ENCODE measurements at places on chromosomes 7 and 10.

DNA sequence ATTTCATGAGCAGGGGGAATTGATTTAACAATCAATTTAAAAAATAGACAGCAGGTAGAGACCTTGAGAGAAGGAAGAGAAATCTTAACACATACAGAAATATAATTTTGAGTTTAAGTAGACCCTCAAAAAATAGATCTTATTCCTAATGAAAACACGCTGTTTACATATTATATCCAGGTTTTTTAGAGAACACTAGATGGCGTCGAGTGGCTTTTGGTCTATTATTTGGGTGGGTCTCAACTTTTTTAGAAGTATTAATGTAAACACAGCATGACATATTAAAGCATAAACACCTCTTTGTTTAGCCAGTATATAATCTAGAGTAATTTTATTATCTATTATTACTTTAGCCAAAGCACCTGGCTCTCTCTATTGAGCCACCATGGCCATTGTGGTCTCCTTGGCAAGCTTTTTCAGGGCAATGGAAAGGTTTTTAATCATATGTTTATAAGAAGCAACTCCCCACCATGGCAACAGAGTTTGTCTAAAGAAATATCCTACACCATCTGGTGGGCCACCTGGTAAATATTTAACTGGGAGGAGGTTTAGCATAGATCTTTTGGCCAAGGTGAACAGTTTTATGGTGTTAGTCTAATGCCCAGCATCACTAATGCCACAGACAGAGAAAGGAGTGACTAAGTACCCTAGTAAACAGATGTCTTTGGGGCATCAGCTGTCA lies 59.7 kb upstream of the PRSS1 start:
- DNase-seq, result no peak

DNA sequence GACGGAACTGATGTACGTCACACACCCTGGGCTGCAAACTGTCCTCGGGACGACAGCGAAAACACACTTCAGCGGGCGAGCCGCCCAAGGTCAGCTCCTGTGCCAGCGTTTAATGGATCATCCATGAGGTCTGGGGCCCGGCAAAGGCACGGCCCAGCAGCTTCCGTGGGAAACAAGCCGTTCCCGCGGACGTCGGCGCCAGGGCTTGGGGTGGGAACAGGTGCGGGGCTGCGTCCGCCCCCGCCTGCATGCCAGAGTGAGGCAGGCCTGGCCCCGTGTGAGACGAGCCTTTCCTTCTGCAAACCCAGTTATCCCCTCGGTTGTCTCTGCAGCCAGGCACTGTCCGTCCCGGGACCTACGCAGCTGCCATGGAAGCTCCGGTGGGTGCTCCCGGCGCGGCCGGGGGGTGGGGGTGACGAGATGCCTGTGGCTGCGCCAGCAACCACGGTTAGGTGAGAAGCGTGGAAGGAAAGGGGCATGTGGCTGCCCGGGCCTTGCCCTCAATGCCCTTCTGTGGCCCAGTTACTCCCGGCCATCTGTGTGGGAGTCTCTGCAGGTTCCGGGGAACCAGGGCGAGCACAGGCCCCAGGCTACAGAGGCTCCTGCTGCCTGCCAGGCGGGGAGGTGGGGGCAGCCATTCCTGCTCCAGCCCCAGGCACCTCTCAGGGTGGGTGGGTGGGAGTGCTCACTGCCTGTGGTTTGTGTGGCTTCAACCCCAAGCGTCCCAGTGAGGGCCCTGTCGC lies 42.2 kb upstream of the PDGFA start:
- no peak for DNase-seq

GRCh38 chr7:118312966-118313365 lies 88.5 kb downstream of the ANKRD7 start:
- DNase-seq, result no peak

DNA sequence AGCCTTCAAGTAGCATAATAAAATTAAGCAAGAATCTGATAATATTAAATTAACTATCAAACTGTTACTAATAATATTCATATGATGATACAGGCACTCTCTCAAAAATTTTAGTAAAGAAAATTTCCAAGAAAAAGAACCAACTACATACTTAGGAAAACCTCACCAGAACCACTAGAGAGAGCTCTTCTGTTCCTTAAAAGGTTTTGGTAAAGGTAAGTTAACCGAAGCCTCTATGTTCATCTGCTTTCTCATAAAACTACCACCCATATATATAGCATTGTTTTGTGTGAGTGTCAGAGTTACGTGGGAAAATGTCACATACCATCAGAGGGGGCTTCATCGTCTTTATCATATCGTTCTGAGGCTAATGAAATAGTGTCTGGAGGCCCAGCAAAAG lies 20.7 kb downstream of the SKAP2 start:
- DNase-seq, result no peak

- no peak for DNase-seq
Measured at GRCh38 chr10:122306282-122306681, 35.2 kb downstream of the BTBD16 start.

DNA sequence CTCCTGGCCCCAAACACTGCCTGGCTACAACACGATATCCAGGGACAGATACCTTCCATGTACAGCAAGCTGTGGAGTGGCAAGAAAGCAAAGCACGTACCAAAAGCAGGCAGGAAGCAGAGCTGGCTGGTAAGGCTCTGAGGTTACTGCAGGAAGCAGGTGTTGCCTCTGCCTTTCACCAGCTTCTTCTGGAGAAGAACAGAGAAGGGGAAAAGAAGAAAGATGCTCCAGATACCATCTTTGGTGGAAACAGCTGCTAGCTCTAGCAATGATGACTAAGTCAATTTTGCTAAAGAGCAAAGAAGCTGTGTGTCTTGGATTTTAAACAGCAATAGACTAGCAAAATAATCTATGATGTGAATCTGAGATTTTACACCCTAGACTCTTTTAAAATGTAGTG lies 34.9 kb upstream of the PRSS1 start:
- peak; percentile 20 for DNase-seq

- DNase-seq, result no peak
Measured at GRCh38 chr7:33941418-33941817, 36.1 kb downstream of the BMPER start.

All from activated CD4-positive, alpha-beta T cell treated with anti-CD3 and anti-CD28 coated beads, Interleukin-2, amount 50 U/mL, for 48 hours (primary cell).